ENCODE measurements at places on chromosomes 2 and 18.

GRCh38 chr18:78082816-78083215 is 833.2 kb downstream of the GALR1 start:
- DNase-seq, result no peak

DNA sequence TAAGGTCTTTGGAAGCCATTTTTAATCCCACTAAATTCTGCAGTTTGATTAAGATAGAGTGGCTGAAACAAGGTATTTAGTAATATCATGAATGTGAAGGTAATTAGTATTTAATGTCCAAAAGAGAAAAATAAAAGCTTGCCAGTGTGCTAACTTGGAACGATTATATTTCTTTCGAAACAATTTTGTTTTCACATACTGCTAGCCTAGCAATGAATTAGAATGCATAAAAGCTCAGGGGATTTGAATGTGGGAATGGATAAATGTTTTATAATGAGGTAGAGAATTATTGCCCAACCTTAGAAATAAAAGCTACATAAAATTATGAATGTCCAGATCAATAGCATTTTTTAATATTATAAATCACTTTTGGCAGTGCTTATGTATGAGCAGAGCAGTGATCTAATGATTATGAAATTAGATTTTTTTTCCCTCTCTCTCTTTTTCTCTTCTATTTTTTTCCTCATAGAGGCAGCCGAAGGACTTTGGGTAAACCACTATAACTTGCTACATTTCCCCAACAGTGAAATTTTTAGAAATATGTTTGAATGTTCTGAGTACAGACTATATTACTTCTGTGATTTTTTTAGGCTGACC is 75.5 kb downstream of the PLCL1 start:
- no peak for DNase-seq

DNA sequence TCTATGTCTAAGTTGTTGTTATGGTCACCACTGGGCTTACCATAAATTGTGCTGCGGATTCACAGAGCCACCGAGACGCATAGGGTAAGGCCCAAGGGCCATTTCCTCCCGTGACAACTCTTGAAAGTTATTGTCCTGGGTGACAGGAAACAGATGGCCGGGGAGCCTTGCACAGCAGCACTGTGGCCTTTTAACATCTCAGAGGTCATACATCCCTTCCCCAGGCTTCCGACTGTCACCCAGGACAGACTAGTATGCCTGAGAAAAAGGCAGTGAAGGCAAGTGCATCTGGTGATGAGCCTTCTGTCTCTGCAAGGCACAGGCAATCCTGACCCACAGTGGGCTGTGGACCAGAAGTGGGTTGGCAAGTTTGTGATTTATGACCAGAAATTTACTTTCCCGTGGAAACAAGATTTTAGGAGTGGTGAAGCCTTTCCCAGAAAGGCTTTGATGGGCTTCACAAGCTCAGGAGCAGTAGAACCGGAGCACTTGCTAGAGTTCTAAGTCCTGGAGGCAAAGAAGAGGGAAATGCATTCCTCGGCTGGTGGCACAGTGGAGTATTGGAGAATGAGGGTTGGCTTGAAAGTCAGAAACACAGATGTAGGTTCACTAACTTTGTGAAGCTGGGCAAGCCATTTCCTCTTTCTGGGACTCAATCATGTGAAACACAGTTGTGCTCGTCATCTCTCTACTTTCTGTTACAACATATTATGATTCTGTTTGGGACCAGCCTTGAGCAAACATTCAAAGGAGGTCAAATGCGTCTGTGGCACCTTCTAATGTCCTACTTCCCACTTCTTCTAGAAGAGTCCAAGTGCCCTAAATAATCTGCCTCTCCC is 2.0 kb upstream of the CAPN14 start:
- peak; percentile 90 for DNase-seq

- DNase-seq, result no peak
These were observed 189.2 kb downstream of the FAM210A start for GRCh38 chr18:13537022-13537780.

DNA sequence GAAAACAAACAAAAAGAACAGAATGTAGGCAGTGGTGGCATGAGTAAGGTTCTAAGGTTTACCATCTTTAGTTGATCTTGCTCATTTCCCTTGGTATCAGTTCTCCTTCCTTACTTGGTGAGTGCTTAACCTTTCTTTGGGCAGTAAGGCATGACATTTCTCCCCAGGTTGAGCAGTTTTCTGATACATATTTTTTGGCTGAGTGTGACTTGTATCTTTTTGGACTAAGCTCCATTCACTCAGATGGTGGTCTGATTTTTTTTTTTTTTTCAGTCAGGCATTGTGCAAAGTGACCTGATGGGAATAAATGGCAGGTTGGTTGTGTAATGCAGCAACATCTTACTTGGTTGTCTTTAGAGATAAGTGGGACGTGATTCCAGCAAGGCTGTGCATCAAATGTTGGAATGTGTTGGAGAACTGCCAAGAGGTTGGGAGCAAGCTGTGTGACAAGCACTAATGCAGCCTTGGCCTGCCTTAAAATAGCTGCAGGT is 15.1 kb downstream of the SPTBN1 start:
- no peak for DNase-seq

DNA sequence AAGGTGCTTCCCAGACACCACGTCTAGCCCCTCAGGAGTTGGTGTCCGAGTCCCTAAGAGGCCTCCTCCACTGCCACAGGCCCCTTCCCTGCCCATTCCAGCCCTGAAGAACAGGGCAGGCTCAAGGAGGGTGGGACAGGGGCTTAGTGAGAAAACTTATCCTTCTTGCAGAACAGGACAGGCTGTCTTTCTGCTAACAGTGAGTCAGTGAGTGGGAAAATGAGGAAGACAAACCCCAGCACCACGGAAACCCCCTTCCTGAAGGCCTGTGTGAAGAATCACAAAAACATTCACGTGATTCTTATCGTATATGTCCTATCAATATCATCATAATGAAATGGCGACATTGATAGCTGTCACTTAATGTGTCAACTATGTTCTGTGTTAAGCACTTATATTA is 9.8 kb downstream of the FZD7 start:
- DNase-seq, result peak; percentile 70

DNA sequence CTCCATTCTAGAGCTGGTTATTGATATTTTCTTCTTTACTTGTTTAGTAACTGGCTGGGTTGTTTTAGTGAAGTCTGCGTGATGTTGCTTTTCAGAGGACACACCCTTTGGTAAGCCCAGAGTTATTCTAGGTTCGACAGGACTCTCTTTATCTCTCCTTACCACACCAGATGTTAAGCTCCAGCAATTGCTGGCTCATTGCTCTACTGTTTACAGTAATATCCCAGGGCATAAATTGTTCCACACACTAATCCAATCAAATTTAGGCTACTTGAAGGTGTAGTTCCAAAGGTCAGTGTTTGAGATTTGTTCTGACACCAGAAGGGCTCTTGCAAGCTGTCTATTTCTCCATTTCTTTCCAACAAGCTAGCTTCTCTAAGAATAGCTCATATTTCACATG is 506.6 kb downstream of the NR4A2 start:
- no peak for DNase-seq

- DNase-seq, result no peak
These were observed 136.7 kb upstream of the CWC22 start for GRCh38 chr2:180143633-180144337.

- DNase-seq, result no peak
These were observed 55.7 kb upstream of the OTOF start for GRCh38 chr2:26533661-26534060.

- DNase-seq, result no peak
These were observed 294.9 kb upstream of the CYRIA start for GRCh38 chr2:16960579-16960978.

GRCh38 chr2:174344716-174345461 is 10.1 kb downstream of the SP9 start:
- peak; percentile 50 for DNase-seq

DNA sequence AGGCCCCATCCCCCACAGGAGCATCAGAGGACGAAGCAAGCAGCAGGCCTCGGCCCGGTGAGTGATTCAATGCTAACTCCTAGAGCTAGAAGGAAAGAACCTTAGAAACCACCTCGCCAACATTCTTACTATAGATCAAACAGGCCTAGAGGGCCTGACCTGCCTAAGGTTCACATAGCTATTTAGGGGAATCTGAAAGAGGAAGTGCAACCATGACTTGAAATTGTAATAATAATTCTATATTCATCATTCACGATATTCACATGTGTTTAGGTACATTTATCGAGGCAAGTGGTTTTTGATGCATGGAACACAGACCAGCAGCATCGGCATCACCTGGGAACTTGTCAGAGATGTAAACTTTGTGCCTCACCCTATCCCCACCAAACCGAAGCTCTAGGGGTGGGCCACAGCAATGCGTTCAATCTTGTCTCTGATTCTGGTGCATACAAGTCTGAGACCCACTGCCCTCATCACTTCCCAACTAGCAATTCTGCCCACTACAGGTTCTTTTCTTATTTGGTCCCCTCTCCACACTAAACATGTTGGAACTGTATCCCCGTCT is 78.0 kb upstream of the DNMT3A start:
- DNase-seq, result peak; percentile 42

DNA sequence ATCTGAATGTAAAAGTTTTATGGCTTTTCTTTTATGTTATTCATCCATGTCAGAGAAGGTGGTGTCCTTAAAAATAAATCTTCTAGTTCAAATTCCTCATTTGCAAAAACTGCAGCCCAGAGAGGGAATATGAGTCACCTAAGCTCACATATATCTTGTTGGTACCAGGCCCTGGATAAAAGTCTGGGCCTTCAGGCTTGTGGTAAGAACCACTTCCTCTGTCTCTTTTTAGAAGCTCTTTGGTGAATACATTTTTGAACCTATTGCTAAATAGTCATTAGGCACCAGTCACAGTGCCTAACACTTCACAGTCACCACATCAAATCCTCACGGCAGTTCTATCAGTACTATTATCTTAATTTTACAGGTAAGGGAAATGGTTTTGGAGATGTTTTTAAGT is 199.2 kb downstream of the KCNS3 start:
- peak; percentile 43 for DNase-seq

DNA sequence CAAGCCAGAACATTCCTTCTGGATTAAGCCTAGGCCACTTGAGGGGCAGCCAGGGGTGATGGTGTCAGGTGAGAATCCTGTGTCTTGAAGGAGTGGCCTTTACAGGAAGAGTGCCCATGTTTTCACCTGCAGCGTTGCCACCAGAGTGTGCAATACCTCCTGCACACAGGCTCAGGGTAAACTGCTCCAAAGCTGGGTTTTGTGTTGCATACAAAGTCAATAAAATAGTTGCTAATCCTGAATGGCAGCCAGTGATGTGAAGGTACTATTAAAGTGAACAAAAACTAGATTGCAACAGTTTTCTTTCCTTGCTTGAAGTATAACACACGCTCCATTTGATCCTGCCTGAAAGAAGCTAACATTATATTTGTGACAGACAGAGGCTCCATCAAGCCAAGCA is 64.4 kb upstream of the NRP2 start:
- DNase-seq, result no peak

DNA sequence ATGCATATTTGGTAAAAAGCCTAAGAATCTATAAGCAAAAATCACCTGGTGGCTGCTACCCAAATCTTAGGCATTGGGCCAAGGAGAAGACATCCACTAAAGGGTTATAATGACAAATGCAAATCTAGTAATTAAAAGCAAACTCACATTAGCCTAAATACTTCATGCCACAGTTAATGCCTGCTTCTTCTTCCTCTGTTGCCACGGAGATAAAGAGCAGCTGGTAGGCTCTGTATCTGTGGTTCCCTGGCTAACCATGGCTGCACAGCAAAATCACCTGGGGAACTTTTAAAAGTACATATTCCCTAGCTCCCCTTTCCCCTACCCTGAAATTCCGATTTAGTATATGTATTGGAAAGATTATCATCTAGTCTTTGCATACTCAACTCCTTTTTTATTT is 114.3 kb downstream of the LNPK start:
- DNase-seq, result no peak

- DNase-seq, result no peak
These were observed 23.8 kb downstream of the TPO start for GRCh38 chr2:1437101-1437500.

DNA sequence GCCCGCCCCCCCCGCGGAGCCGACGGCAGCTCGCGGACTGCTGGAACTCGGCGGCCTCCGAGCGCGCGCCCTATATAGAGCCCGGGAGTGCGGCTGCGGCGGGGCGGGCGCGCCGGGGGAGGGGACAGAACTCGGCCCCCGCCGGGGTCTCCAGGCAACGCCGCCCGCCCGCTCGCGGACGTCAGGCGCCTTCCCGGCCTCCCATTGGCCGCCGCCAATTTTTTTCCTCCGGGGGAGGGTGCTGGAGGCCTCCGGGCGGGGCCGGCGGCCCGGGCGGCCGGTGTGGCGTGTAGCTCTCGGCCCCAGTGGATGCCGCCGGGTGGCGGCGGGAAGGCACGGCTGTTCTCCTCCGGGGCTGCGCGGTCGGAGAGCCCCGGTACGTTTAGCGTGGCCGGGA is at the start of gene ZFP36L2:
Gene ZFP36L2 (minus strand): TSS at position 49 of the 397 bp plus-strand sequence. CDS start 291 bp downstream, outside the sequence.
- peak; percentile 95 for DNase-seq

DNA sequence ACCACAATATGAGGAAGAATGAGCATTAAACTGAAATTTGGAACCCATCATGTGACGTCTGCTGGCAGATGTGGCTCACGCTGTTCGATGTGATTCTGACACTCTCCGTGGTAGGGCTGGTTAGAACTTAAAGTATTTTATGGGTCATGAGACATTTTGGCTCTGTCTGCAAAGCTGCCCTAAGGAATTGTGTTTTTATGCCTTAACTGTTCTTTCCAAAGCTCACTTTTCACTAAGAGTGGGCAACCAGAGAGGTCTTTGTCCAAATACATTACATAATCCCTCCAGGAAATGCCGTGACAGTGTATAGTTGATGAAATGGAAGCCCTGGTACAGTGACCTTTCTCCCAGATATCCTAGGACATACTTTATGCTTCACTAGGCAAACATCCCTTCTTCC is 119.1 kb downstream of the AQP4 start:
- peak; percentile 50 for DNase-seq

- no peak for DNase-seq
These were observed 117.0 kb downstream of the PKP4 start for GRCh38 chr2:158573739-158574138.

DNA sequence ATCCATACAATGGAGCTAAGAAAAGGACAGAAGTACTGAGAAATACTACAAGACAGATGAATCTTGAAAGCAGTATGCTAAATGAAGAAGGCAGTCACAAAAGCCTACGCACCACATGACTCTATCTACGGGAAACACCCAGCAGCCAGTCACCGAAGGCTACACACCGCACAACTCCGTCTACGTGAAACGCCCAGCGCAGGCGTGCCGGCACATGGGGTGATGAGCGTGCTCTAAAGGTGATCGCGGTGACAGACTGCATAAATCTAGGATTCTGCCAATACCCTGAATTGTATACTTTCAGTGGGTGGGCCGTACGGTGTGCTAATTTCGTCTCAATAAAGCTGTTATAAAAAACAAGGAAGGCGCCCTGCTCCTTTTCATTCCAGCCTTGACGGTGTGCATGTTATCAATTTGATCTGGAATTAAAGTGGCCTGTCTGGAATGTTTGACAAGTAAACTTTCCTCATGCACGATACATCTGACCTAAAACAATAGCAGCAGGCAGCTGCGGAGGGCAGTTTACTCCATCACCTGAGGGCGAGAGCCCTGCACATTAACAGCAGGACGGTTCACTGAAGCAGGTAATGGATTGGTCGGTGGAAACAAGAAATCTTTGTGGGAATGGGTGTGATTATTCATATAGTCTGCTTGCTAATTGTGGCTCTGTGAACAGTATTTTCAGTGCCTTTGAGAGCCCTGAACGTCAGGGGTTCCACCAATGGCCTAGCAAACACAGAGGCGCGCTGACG is 86.2 kb upstream of the SALL3 start:
- no peak for DNase-seq

GRCh38 chr2:156778916-156779315 is 342.7 kb downstream of the GPD2 start:
- no peak for DNase-seq

GRCh38 chr2:212990697-212991096 is 160.7 kb downstream of the IKZF2 start:
- no peak for DNase-seq
